T-cell (primary cell): ENCODE measurements at places on chromosomes 11 and 22.

DNA sequence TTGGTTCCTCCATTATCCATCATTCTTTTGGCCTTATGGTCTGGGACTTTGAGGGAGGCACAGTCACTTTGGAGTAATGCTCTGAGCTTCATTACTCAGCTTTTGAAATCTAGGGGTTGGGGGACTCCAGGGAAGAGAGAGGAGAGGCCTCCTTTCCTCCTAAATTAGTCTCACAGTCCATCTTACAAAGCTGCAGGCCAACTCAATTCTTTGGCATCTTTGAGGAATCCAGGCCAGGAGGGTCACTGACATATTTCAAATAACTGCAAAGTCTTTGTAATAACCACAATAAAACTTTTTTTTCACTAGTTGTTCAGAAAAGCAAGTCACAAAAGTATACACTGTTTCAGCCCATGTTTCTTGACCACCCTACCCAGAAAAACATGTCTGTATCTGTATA lies 73.3 kb upstream of the FAR1 start:
- no peak for DNase-seq

DNA sequence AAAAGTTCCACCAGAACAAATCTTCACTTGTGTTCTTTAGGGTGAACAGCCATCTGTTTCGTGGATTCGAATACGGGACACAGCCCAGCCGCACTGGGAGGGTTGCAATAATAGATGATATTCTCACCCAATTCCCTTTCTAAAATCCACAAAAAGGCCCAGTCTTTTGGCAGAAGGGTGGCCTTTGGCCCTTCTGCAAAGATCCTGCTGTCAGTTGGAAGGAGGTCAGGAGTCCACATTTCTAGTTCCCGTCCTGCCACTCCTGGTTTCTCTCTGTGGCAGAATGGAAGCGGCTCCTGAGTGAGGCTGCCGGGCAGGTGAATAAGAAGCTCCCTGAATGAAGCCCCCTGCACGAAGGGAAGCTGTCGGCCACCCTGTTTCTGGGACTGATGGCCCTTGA lies 11.2 kb upstream of the LINC01488 start:
- DNase-seq = no peak

DNA sequence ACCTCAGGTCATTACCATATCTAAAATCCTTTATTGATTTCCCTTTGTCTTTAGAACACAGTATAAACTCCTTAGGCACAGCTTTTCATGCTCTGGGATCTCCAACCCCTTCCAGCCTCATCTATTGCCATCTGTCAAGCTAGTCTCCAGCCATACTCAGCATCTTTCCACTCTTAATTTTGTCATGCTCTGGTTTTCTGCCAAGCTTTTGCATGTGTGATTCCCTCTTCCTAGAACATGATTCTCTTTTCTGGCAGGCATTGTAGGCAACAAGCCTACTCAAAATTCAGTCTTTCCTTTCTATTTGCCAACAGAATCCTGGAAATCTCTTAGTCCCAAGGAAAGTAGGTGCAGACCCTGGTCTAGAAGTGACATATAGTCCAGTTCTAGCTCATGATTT lies 35.5 kb upstream of the SLC6A5 start:
- DNase-seq = no peak

DNA sequence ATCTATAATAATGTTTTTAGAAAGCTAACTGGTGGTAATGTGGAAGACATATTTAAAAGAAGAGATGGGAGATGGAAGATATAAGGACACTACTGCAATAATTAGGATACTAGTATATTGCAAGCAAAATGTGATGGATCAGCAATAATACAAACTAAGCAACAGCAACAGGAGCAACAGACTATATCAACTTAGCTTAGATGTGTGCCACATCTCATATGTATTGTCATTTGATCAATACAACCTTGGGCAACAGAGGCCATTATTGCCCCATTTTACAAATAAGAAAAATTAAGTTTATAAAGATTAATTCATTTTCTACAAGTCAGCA lies 4.2 kb downstream of the FCHSD2 start:
- no peak for DNase-seq

GRCh38 chr22:34972191-34972897 lies 93.6 kb upstream of the ISX start:
- no peak for DNase-seq

- DNase-seq = no peak
Measured at GRCh38 chr11:35779409-35779808, 116.8 kb downstream of the TRIM44 start.

DNA sequence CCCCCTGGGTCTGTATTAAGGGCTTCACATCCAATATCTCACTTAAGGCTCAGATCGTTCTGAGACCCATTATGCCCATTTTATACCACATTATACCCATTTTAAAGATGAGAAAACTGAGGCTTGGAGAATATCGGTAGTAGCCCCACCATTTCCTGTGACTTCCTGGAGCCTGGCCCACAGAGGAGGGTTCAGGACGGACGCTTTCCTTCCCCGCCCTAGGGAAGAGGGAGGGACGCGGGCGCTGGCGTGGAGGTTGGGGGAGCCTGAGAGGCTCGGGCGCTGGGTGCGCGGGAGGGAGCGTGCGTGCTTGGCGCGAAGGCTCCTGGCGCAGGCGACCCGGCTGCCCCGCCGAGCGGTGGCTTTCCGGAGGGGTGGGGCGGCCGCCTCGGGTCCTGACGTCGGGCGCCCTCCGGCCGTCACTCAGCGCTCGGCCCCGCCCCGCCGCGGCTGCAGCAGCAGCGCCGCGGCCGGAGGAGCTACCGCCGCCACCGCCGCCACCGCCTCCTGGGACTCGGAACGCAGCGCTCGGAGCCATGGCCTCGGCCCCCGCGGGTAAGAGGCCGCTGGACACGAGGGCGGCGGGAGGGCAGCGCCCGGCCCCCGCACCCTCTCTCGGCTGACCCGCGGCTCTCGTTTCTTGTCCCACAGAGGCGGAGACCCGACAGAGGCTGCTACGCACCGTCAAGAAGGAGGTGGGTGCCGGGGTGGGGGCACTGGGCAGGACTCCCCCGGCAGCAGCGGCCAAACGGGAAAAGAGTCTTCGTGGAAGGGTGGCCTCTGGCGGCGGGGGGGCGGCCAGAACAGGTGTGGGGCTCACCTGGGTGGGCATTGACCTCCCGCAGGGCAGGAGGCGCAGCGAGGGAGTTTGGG lies at the start of gene SGSM1:
Gene SGSM1 (plus strand): TSS at position 422 of the 873 bp plus-strand sequence. CDS start 115 bp downstream, at position 537.
- DNase-seq = peak; percentile 77

DNA sequence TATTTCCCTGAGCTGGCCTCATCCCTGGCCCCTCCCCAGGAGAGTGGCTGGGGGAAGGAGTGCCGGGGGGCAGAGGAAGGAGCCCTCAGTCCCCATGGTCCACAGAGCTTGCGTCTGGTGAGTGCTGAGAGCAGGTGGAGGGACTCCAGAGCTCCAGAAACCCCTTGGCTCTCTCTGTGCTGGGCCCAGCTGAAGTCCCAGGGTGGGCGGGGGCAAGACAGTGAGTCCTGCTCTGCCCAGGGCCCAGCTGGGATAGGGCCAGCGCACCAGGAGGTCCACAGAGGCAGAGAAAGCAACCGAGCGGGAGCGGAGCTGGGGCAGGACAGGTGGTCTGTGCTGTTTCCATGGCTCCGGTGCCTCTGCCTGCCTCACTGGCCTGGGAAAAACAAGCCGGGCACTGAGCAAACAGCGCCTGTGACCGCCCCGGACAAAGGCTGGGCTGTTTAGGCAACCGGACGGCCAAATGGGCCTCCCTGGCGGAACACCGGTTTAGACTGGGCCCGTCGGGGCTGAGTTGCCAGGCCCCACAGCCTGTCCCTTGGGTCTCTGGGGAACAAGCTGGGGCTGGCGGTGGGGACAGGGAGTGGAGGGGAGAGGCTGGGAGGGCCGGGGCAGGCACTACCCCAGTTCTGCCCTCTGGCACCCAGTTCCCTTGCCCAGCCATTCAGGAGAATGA lies 34.1 kb upstream of the WNT7B start:
- no peak for DNase-seq

GRCh38 chr11:57373146-57373545 lies 7.8 kb downstream of the PRG3 start:
- no peak for DNase-seq

DNA sequence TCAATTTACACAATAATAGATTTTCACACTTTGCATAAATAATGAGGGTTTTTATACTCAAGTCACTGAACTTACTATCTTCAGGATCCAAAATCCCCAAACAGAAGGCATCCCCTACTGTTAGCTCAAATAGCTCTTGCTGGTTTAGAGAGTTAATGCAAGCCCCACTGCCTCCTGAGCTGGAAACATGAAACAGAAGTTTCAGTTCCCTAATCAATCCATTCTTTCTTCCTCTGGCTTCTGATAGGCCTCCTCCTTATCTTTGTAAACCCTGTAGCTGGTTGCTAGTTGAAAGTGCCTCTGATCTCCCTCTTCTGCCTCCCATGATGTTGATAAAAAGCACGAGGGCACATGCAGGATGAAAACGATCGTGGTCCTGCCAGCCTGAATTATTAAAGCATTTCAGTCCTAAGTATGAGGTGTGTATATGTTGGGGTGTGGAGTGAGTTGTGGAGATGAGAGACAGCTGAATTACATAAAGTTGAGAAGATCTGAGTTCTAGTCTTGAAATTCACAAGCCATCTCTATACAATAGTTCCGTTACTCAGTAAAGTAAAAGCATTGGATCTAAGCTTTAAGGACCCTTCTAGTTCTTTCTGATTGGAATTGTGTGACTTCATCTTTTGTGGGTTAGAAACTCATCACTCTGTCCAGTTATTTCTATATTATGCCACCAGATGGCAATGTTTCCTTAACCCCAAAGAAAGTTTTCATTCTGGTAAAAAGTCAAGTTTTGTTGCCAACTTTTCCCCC lies 35.0 kb upstream of the EHF start:
- DNase-seq = no peak

GRCh38 chr11:102837156-102837555 lies 6.3 kb downstream of the MMP3 start:
- no peak for DNase-seq

DNA sequence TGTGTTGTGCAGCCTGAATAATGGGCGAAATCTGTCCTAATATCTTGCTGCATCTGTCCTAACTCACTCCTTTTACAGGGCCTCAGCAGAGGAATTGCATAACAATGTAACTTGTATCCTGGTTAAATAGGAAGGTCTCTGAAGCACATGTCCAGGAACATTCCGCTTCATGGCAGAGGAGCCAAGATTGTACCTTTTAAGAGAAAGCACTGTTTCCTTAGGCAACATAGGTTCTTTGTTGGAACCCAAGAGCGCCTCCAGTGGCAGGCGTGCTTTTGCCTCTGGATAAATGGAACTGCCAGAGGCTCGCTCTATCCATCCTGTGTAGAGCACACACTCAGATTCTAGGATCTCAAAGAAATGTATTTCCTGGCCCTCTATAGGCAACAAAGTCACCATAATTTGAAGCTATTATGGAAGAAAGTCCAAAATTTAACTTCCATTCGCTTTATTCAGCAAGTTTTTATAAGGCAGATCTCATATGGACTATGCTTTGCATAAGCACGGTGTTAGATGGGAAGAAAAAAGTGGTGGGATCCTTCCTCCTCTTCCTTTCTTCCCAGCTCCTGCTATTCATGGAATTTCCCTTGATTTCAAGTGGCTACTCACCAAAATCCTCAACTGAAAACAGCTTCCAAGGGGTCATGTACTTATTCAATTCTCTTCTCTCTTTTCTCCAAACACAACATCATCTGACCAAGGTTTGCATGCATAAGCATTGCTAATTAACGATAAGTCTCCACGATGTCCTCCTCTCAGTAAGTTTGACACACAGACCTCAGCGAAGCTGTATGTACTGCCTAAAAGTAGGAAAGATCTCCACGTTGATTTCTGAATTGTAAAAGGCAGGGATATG lies at the start of gene BLID:
Gene BLID (minus strand): TSS at position 692 of the 856 bp plus-strand sequence. CDS start 293 bp downstream, at position 399.
- no peak for DNase-seq

GRCh38 chr22:22210889-22211833 lies 33.4 kb upstream of the VPREB1 start:
- no peak for DNase-seq

DNA sequence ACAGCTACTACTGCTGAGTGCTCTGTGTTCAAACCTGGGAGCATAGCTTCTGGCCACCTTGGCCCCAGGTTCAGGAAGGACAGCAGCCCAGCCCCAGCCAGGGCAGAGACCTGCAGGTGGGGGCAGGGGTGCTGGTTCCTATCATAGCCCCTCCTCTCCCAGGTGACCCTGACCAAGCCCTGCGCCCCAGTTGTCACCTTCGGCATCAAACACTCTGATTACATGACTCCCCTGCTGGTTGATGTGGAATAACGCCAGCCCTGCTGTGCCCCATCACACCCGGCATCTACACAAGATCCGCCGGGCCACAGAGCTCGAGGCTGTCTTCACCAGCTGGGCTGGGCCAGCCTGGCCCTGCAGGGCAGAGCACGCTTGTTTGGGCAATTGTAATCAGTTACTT lies 6.9 kb downstream of the SCGB1C1 start:
- DNase-seq = no peak

DNA sequence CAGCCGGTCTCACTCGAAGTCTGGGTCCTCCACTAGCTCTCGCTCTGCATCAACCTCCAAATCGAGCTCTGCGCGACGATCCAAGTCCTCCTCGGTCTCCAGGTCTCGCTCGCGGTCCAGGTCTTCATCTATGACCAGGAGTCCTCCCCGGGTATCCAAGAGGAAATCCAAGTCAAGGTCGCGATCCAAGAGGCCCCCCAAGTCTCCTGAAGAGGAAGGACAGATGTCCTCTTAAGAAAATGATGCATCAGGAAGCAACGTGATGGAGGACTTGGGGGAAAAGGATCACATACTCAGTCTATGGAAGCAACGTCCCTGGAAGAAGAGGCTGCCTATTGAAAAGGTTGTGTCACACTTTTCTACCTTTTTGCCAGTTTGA lies 1.1 kb downstream of the SRSF8 start:
- DNase-seq = peak; percentile 30

- DNase-seq = no peak
Measured at GRCh38 chr11:2267306-2267850, 3.0 kb downstream of the ASCL2 start.

DNA sequence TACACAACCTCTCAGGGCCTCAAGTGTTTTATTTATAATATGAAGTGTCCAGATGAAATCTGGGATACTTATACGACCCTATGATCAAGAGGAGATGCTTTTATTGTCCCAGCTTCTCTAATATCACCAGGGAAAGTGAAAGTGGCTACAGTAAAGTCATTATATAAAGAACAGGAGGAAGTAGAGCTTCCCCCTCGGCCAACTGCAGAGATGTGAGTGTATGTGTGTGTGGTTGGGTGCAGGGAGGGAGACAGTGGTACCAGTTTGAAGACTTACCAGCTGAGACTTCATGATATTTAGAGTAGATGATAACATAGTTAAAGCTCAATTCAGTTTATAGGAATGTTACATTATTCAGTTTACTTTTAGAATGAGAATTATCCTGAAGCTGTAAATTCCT lies 373.6 kb upstream of the DDI1 start:
- DNase-seq = no peak
